ENCODE measurements at places on chromosomes 16 and 17.

DNA sequence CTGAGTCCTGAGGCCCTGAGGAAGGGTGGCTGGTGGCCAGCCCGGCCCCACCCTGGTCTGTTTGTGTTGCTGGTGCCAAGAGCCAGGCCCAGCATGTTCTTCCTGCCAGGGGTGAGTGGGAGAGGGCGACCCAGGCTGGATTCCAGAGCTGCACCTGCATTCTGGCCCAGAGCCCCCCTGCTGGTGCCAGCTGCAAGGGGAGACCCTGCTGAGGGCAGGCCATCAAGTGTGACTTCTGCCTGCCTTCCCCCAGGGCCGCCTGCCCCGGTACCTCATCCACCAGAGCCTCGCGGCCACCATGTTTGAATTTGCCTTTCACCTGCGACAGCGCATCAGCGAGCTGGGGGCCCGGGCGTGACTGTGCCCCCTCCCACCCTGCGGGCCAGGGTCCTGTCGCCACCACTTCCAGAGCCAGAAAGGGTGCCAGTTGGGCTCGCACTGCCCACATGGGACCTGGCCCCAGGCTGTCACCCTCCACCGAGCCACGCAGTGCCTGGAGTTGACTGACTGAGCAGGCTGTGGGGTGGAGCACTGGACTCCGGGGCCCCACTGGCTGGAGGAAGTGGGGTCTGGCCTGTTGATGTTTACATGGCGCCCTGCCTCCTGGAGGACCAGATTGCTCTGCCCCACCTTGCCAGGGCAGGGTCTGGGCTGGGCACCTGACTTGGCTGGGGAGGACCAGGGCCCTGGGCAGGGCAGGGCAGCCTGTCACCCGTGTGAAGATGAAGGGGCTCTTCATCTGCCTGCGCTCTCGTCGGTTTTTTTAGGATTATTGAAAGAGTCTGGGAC, 2.4 kb upstream of the TCAP start:
- no peak for DNase-seq

DNA sequence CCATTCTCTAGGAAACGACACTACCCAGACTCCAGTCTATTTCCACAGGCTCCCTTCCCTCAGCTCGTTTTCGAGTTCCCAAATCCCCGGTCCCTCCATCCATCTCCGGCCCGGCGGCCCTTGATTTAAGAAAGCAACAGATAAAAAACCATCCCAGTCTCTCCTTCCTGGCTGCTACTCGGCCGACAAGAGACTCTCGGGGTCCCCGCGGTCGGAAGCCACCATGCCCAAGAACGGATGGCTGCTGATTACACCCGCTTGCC, 182 bp downstream of the RPL26 start:
- no peak for DNase-seq

DNA sequence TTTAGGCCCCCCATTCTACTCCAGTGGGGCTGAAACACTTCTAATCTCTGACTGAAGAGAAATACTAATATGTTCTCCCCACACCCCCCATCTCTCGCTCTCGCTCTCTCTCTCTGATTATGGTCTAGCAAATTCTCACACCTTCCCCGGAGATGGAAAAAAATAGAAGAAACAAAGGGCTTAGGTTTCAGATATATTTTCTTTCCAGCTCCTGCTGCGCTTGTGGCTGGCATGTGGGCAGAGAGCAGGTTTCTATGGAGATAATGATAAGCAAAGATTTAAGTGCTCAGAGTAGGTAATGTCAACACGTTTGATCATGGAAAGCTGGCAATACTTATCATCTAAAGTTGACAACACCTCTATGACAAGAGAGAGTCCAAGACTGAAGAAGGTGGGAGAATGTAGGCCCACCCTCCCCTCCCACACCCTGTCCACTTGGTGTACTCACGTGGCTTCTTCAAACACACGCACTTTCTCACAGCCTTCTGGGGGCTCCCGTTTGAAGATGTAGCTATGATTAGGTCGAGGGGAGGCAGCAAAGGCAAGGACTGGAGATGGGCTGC, 8.0 kb upstream of the SLC35B1 start:
- DNase-seq = no peak

- no peak for DNase-seq
These were observed 95.5 kb downstream of the PMP22 start for GRCh38 chr17:15169676-15170075.

GRCh38 chr16:59042301-59042700, 308.2 kb upstream of the GOT2 start:
- no peak for DNase-seq

DNA sequence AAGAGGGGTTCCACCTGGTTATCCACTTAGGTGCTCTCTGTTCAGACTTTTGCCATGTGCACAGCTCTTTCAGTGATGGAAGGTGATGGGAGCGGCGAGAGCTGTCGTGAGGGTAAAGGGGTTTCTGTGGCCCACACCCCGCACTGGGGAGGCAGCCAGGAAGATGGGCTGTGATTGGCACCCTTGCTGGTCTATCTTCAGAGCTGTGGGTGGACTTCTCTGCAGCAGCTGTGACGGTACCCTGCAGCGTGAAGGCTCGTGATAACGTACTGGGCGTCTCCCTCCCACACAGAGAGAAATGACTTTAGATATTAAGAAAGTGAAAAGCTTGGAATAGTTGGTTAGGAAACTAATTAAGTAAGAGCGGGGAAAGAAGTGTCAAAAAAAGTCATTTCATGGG, 45.8 kb downstream of the MPRIP start:
- peak; percentile 65 for DNase-seq

GRCh38 chr16:22734368-22734767, 79.6 kb upstream of the HS3ST2 start:
- DNase-seq = no peak

- no peak for DNase-seq
These were observed 67.3 kb downstream of the CNGB1 start for GRCh38 chr16:57903656-57904055.

DNA sequence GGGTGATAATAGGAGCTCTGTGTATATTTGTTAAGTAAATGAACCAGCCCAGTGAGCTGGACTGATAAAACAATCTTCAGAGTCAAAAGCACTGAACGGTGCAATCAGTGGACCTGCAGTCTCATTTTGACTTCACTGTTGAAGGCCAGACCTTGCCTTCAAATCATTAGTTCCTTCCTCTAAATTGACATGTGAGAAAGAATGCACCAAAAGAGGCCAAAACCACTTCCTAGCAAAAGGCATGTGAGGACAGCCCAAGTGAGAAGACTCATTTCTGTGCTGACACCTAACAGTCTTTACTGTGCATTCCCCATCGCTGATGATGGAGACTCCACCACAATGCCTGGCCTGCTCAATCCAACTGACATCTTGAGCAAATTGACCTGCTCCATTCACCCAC, 10.6 kb downstream of the GTF3C1 start:
- DNase-seq = no peak

GRCh38 chr17:70230850-70231640, 61.7 kb downstream of the KCNJ2 start:
- no peak for DNase-seq

DNA sequence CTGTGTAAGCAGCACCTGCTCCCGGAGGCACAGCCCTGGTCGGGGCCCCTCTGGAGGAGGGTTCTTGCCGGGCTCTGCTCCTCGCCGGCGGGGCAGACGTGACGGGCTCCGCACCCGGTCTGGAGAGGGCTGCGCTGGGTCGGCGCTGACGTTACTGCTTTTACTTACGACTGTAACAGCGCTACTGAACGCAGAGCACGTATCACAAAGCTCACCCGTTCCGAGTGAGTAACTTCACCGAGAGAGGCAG, 1.3 kb upstream of the RAB40C start:
- DNase-seq = no peak

GRCh38 chr16:76106647-76107046, 170.6 kb upstream of the CNTNAP4 start:
- DNase-seq = no peak

GRCh38 chr16:52470585-52470984, 76.4 kb downstream of the TOX3 start:
- no peak for DNase-seq

DNA sequence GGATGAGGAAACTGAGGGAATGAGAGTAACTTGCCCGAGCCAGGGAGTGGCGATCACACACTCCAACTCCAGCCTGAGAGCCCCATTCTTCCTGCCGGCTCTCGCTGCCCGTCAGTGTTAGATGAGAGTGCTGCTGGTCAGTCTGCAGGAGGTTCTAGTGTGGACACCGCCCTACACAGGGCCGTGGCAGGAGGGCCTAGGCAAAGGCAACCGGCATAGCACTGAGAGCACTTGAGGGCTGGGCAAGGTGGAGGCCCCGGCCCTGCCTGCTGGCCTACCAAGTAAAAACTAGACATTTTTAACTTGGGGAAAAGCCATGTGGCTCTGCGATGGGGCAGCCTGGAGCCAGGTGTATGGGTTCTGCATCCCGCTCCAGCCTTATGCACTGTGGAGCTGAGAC, 354.8 kb downstream of the SEC14L1 start:
- peak; percentile 80 for DNase-seq

DNA sequence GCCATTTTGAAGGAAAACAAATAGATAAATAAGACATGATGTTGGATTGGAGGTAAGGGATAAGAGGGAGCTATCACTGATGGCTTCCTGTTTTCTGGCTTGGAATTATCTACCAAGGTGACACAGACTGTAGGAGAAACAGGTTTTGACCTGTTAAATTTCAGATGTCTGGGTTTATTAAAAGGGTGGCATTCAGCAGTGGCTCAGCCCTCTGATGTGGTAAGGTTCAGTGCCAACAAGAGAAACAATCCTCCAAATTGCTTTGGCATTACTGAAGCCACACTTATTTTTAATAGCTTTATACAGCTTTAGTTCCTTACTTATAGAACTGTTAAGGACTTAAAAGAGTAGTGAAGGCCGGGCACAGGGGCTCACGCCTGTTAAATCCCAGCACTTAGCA, 37.0 kb upstream of the AKAP1 start:
- DNase-seq = no peak

DNA sequence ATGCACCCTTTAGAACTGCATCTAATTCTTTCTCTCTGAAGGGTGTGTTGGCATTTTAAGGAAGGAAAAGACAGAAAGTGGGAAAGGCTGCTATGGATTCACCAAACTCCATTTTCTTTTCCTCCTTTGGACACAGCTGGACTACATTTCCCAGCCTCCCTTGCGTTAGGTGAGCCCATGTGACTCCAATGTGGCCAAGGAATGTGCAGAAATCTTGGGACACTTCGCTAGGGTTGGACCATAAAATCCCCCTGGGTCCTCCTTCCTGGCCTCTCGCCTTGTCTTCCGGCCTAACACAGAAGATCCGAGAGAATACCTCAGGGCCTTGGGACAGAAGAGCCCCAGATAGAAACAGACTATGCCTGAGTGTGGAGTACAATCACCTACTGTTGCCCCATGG, 56.3 kb downstream of the ABCC12 start:
- DNase-seq = no peak

DNA sequence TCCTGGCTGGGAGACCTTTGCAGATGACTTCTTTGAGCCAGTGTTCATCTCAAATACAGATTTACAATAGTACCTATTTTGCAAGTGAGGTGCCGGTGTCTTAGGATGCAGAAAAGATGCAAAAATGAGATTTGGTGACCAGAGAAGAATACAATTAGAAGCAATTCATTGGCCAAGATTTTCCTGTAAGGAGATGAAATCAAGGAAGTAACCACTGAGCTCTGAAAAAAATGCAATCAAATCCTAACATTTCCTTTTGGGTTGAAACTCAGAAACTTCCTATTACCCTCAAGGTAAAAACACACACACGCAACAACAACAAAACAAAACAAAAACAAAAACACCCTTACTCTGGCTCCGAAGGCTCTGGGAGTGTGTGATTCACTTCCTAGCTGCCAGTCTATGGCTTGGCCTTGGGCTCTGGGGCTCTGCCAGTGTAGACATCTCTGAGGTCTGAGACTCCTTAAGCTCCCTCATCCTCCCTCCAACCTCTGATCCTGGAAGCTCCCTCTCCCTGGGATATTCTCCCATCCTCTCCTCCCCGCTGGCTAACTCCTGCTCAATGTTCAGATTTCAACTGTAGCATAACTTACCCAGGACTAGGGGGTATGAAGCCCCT, 16.8 kb upstream of the MT4 start:
- no peak for DNase-seq

DNA sequence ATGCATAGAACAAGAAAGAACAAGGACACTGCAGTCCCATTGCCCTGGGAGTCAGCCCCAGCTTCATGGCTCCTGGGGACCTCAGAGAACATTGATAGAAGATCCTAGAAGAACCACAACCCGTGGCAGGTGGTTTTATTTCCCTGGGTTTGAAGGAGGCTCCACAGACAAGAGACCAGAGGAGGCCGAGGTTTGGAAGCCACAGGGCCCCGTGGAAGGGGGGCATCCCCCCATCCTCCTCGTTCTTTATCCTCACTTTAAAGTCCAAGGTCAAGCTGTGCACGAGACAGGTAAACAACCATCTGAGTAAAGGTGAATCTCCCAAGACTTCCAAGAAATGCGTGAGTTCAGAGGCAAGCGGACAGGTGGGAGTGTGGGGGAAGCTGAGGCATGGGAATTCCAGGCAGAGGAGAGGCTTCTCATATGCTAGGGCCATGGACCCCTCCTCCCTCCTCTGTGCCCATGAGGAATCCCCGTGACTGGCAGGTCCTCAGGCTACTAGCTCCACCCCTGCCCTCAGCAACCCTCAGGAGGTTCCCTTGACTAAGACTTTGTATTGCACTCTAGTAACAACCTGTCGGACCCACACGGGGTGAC, 849 bp upstream of the SULT1A1 start:
- peak; percentile 87 for DNase-seq

- DNase-seq = no peak
These were observed 34.8 kb downstream of the UBN1 start for GRCh38 chr16:4882000-4882632.

GRCh38 chr17:60840456-60840855, 162.8 kb downstream of the BCAS3 start:
- no peak for DNase-seq

GRCh38 chr16:74451951-74452758, 30.9 kb upstream of the CLEC18B start:
- no peak for DNase-seq

DNA sequence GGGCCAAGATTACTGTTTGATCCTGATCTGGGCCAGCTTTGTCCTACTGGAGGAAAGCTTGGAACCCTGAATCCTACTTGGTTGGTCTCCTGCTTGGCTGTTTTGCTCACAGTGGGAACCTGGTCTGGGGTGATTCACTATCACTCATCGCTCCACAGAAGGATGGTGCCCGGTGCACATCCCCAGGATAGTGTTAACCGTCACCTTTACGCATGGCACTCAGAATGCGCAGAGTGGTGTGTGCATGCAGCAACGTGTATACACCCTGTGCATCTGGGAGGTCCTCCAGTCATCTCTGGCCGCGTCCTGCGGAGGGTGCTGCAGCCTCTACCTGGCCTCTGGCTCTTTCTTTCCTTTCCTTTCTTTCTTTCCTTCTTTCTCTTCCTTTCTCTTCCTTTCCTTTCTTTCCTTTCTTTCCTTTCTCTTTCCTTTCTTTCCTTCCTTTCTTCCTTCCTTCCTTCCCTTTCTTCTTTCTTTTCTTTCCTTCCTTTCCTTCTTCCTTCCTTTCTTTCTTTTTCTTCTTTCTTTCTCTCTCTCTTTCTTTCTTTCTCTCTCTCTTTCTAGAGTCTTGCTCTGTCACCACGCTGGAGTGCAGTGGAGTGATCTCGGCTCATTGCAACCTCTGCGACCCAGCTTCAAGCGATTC, 13.1 kb downstream of the SOCS3 start:
- DNase-seq = no peak

All from lower leg skin (tissue), 4 donors.